ENCODE measurements at places on chromosomes 16 and 17. TPM values are rescaled to one million over a fixed set of nuclear protein-coding genes. Genes with fewer than 3 reads are reported as not detected.
A peak's percentile ranks its signal among the peaks of the same experiment; 100 is the strongest.

GRCh38 chr16:86022381-86022960, 123.5 kb downstream of the IRF8 start:
- DNase-seq, result no peak

GRCh38 chr16:50665128-50665878, 15.8 kb downstream of the SNX20 start:
- peak; percentile 89 for DNase-seq

RASD1 gene
- total RNA-seq, result 0.17 TPM

DNA sequence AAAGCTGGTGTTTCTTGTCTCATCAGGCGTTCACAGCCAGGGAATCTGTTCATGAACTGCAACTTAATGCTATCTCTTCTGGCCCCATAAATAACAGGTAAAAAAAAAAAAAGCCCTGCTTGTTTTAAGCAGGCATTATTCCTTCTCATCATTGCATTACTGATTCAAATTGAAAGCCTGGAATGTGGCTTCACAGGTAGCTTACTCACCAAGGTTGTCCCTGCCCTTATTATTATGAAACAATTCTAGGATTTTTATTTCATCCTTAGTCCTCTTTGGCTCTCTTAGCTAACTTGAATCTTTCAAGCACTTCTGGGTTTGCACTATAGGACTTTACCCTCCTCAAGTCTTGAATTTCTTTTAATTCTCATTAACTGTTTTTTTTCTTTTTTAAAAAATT, 113.3 kb downstream of the CNTNAP4 start:
- DNase-seq, result no peak

CDRT15L2 gene
- not detected for total RNA-seq

- DNase-seq, result no peak
These were observed 1.4 kb downstream of the PLD2 start for GRCh38 chr17:4808378-4808767.

- DNase-seq, result no peak
These were observed 45.8 kb upstream of the ARHGAP17 start for GRCh38 chr16:25060920-25061319.

GRCh38 chr16:10738231-10739077, 5.2 kb upstream of the NUBP1 start:
- peak; percentile 65 for DNase-seq

TEX14 gene
- total RNA-seq, result 0.24 TPM

DNA sequence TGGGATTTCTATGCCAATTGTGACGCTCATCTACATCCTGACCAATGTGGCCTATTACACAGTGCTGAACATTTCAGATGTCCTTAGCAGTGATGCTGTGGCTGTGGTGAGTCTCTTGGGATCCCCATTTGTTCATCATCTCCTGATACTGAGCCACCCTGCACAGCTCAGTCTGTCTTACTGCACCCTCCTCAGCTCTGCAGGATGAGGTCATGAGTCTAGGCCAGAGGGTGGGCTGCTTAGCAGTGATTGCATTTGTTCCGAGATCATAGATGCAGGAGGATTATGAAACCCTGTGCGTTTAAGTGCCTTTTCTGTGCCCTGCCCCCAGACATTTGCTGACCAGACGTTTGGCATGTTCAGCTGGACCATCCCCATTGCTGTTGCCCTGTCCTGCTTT, 19.5 kb downstream of the SLC7A6OS start:
- no peak for DNase-seq

- DNase-seq, result peak; percentile 12
These were observed 26.2 kb downstream of the TRAP1 start for GRCh38 chr16:3690980-3691720.

GRCh38 chr16:70695331-70696070, 9.6 kb upstream of the MTSS2 start:
- peak; percentile 25 for DNase-seq

DNA sequence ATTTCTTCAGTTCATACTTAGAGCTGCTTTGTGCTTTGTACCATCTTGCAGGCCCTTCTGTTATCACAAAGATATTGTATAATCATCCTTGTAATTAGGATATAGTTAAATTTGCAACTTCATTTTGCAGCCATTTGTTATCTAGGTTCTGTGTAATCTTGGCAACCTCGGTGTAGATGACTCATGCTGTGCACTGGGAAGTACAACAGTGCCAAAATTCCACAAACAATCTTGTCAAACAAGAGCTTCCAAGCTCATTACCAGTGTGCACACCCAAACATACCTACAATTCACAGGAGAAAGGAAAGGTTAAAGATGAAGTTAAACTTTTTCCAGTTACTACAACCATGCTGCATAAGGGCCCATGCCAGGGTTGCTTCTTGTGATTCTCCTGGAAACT, 1231.8 kb downstream of the CDH11 start:
- no peak for DNase-seq

DNA sequence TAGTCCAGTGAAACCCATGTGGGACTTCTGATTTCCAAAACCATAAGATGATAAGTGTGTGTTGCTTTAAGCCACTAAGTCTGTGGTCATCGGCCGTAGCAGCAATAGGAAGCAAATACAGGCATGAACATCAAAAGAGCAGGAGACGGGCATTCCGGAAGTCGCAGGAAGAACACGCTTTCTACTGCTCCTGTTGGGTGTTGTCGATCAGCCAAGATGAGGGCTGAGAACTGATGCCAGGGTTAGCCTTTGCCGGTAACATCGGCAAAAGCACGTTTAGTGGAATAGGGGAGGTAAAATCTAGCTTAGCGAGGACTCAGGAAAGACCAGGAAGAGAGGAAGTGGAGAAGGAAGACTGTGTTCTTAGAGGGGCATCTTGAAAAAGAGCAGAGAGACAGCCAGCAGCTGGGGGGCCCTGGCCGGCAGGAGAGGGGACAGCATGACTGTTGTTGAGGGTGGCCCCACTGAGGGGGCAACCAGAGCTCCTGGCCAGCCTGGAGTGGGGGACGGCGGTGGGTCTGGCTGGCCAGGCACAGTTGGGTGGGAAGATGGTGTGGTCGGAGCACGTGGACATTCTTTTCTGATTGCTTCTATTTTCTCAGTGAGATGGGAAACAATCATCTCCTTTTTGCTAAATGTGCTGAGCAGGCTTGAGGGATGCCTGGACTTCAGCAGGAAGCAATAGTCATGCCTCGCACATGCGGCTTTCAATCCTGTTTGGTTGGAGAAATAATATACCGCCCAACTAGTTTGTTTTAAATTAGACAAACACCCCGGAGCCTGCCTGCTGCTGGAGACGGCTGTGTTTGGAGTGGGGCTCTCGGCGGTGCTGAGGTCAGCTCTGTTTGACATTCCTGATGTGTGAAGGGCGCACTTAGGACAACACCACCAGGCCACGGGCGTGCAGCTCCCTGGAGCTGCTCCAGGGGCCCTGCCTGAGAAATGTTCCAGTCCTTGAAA, 109.9 kb downstream of the METRNL start:
- DNase-seq, result peak; percentile 2

DNA sequence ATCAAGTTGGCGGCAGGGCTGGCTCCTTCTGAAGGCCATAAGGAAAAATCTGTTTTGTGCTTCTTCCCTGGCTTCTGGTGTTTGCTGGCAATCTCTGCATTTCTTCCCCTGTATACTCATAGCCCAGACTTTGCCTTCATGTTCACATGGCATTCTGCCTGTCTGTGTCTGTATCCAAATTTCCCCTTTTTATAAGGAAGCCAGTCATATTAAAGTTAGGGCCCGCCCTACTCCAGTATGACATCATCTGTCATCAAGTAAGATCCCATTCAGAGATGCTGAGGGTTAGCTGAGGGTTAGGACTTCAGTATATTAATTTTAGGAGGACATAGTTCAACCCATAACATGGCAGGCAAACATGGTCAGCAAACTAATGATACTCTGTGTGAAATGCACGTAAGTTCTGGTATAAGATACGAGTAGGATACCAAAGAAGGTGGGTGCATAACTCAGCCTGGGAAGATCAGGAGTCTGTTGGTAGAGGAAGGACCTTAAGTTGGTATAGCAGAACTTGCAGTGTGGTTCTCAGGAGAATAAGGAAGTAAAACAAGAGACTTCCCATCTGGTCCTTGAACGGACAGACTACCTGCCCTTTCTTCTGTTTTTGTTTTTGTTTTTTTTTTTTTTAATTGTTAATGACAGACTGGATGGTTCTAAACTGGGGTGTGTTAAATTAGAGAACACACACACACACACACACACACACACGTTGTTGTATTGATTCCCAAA, 13.9 kb downstream of the MAP2K6 start:
- peak; percentile 23 for DNase-seq

All from activated naive CD4-positive, alpha-beta T cell treated with anti-CD3 and anti-CD28 coated beads for 36 hours (primary cell).